ENCODE measurements at places on chromosomes 6 and 20.

DNA sequence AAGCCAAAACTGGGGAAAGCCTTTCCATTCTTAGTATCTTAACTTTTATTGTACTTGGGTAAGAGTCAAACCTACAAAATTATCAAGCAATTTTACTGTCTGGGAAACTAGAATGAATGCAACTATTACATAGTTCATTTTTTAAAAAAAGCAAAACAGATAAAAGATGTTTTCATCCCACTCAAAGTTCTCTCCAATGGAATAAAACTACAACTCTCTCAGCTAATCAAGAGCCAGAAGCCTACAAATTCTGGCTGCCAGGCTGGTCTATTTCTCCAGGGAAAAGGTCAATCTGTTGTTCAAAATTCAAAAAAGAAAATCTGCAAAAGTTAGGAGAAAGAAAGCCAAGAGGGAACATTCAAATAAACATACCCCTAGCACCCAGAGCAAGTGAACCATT lies 56.2 kb downstream of the COL12A1 start:
- DNase-seq, result no peak

DNA sequence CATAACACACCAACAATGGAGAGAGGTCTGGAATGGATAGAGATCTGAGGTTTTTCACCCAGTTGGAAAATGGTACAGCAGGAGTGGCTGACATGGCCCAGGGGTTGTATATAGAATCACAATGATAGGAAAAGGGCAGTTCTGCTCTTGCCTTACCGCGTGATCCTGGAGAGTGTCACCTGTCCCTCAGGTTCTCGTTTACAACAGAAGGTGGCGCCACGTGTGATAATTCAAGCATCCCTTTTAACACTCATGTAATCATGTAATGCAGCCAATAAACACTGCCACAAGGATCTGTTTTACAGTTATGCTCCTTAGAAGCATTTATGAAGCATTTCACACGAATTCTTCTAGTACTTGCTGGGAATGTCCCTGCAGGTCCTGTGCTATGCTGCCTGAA lies 12.9 kb upstream of the WFDC2 start:
- DNase-seq, result no peak

DNA sequence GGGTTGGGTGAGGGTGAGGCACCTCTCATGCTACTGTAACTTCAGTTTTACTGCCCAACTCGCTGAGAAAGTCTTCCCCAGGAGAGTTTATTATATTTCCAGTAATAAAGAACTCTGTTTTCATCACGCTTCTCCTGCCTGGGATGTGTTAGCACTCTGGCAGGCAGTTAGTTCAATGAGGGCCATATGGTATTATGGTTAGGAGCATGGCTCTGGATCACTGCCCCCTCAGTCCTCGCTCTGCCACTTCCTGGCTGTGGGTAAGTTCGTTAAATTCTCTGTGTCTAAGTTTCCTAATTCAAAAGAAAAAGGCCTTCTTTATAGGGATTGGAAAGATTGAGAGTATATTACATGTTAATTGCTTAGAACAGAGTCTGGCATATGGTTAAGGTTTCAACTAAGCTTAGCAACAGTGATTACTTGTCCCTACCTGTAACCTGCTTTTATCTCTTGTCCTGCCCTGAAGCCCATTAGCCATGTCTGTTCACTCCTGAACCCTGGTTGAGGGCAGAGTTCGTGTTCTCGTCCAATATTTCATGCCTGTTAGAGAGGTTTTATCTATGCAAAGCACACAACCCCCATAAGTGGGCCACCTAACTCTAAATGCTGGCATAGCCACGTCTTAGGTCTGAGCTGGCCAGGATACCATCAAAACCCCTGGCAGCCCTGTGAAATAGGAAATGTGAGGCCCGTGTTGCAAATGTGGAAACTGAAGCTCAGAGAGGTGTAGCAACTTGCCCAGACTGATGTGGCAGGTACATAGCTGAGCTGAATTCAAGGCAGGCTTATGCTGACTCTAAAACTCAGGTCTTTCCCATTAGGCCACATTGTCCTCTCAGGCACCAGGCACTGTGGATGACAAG lies 342.5 kb upstream of the JARID2 start:
- DNase-seq, result no peak

DNA sequence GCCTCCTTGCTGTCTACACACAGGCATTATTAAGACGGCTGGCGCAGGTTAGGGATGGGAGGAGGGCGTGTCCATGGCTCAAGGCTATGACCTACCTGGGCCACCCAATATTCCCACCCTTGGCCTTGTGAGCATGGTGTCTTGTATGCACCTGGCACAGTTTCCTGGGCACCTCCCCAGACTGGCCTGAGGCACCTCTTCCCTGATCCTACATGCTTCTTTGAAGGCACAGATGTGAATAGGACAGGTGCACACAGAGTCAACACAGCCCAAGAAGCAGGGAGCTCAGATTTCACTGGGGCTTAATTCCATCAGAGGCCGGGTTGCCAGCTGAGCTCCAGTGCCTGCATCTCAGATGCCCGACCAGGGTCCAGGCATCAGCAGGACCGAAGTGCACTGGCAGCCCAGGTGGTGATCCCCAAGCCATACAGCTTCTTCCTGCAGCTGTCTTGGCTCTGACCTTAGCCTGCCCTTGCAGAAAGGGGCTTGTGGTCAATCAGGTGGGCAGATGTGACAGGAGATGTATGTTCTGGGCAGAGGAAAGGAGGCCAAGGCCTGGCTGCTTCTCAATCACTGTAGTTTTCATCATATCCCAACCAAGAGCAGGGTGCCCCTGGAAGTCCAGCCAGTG lies 287.7 kb downstream of the CLIC5 start:
- no peak for DNase-seq

- no peak for DNase-seq
Measured at GRCh38 chr6:49649988-49650387, 13.3 kb upstream of the RHAG start.

DNA sequence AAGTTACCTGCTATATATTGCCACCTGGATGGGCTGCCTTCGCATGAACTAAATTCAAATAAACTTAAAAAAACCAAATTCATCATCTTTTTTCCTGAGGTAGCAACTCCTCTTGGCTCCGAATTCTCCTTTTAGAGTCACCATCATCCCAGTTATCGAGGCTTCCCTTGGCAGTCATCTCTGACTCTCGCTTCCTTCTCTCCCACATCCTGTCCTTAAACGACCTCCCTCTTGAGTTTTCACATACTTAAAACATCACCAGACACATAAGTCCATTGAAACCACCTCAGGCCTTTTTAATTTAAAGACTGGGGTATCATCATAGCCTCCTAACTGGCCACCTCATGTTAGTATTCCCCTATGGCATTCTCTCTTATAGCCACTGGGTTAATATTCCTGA lies 296.1 kb upstream of the FLRT3 start:
- DNase-seq, result no peak

GRCh38 chr6:89146718-89147700 lies 1.2 kb downstream of the PM20D2 start:
- DNase-seq, result peak; percentile 45

DNA sequence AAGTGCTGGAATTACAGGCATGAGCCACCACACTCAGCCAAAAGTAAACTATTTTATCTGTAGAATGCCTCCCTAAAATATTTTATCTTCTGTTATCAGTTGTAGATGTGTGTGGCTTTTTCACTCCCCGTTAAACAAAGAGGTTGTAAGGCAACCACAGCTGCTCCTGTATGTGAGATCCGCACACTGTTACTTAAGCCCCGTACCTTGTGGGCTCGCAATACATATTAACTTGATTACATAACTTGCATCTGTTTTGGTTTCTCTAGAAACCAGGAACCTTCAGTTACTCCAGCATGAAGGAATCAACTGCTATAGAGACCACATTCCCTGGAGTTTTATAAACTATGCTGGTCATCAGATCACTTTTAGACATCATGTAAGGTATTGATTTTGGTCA lies 420.1 kb upstream of the SLC35B3 start:
- DNase-seq, result no peak

DNA sequence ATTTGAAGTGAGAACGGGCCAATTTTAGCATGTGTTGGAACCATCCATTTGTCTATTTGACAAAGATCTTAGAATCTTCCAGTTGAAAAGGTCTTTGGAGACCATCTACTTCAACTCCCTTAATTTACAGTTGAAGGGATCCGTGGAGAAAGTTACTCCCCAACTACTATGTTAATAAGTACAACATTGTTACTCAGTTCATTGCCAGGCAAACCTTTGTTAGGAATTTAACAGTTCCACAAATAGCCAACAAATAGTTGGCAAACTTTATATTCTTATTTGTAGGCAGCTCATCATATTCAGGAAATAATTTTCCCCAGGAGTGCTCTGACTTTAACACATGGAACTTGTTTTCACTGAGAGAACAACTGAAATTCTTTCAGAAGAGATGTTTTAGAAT lies 81.0 kb upstream of the FLRT3 start:
- DNase-seq, result no peak

GRCh38 chr20:23003077-23003635 lies 32.0 kb upstream of the SSTR4 start:
- no peak for DNase-seq

Data from RWPE1 (cell line).